GF-D8 (cell line): ENCODE measurements at places on chromosomes 1 and 21.

DNA sequence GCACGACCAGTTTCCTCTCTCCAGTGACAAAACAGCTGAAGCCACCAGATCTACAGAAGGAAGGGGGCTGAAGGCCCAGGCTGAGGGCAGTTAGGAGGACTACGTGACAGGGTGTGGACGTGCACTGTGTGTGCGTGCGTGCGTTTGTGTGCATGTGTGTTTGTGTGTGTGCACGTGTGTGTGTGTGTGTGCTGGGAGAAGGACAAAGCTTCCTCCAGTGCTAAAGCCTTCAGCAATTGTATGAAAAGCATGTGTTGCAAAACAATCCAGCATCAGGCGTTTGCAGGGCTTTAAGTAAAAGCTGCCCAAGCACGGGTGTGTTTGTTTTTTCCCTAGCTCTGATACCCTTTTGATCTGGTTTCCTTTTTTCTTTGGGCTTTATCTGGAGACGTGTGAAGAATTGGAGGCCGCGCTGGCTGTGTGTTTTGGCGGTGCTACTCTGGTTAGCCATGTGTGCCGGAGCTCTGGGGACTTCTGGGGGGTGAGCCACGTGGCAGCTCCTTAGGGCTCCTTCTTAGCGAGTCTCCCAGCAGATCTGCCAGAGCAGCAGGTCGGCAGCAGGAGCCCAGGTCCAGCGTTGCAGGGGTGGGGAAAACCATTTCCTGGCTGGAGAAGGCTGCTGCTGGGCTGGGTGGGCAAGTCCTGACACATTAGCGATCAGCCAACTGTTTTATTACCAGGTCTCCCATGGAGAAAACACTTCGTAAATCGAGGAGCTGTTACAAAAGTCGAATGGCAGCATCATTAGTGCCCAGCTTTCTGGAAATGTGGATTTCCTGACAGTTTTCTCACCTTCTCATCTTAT, 73.4 kb downstream of the UCK2 start:
- DNase-seq: no peak

DNA sequence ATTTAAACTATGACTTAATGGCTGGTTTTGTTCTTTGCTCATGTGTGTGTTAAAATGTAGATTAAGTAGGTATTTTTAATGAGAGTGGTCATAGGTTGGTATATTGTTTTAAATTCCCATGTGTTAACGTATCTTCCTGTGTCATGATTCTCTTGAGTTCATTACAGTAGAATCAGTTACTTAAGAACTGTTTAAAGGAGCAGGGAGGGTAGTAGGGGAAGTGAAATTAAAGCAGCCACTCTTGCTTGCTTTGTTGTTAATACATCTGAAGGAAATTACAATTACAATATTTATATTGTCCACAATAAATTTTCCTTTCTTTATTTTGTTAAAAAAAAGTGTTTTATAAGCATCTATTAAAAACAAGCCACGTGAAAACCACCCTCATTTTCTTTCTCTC, 119.2 kb upstream of the KIAA1614 start:
- DNase-seq: no peak

DNA sequence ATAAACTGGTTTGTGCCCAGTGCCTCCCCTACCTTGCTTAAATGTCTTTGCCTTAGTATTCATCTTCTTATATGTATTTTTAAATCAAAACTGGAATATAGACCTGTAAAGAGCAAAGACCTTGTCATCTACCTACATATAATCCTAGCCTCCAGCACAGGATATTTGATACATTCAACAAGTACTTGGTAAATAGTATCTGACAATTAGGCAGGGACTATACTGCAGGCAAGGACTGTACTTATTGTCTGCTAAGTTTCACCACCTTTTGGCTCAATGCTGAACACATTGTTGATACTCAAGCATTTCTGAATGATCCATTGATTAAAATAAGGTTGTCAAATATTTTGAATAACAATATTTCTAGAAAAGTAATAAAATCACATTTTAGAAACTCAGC, 96.4 kb downstream of the PKN2 start:
- DNase-seq: no peak

- DNase-seq: no peak
Observed at GRCh38 chr1:101278845-101279244, 42.0 kb downstream of the S1PR1 start.

DNA sequence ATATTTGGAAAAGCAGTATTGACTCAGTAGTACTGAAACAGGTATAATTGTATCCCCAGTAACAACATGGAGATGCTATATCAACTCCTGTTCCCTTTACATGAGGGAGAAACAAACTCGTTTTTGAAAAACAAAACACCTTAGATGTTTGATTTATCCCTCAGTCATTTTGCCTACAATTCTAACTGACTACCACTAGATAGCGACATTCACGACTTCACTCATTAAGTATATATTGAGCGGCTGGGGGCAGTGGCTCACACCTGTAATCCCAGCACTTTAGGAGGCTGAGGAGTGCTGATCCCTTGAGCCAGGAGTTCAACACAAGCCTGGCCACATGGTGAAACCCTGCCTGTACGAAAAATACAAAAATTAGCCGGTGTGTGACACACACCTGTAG, 83.3 kb downstream of the CYYR1 start:
- no peak for DNase-seq

- no peak for DNase-seq
Observed at GRCh38 chr1:74728736-74729135, 4.1 kb downstream of the CRYZ start.

- DNase-seq: no peak
Observed at GRCh38 chr1:1939296-1940122, 20.4 kb upstream of the TMEM52 start.

DNA sequence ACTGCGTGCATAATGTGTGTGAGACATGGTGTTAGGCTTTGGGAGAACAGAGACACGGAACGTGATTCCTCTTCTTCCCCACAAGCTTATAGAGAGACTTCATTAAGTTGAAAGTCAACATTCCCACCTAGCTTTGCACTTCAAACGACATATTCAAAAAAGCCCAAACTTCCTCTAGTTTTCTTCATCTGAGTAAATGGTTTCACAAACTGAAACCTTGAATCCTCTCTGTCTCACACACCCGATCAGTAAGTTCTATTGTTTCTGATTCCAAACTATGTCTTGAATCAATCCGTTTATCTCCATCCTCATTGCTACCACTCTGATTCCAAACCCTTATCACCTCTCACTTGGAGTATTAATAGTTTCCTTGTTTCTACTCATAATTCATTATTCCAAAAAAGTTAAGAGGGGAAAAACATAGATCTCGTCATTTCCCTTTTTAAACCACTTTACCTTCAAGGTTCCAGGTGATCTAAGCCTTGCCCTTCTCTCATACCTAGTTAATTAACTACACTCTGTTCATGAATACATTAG, 1.6 kb upstream of the METTL18 start:
- DNase-seq: no peak

- no peak for DNase-seq
Observed at GRCh38 chr1:61967750-61968149, 225.5 kb downstream of the PATJ start.

GRCh38 chr1:50332941-50333594, 90.2 kb downstream of the DMRTA2 start:
- no peak for DNase-seq

GRCh38 chr1:65357291-65357960, 48.1 kb downstream of the DNAJC6 start:
- DNase-seq: no peak

DNA sequence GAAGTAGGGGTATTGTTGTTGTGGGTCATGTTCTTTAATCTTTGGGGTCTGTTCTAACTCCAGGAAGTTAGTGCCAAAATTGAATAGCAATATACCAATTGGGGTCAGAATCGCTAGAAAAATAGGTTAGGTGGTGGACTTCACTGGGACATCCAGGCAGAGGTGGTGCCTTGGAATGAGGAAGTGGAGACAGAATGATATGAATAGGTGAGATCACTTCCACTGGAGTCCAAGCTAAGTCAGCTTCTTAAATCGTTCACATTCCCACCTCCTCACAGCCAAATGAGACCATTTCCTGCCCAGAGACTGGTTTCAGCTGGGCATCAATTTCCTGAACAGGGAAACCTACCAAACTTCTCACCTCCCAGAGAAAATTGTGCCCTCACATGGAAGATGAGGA, 137.8 kb upstream of the RAB4A start:
- DNase-seq: no peak

- DNase-seq: no peak
Observed at GRCh38 chr21:38858026-38858811, 52.5 kb downstream of the ETS2 start.

DNA sequence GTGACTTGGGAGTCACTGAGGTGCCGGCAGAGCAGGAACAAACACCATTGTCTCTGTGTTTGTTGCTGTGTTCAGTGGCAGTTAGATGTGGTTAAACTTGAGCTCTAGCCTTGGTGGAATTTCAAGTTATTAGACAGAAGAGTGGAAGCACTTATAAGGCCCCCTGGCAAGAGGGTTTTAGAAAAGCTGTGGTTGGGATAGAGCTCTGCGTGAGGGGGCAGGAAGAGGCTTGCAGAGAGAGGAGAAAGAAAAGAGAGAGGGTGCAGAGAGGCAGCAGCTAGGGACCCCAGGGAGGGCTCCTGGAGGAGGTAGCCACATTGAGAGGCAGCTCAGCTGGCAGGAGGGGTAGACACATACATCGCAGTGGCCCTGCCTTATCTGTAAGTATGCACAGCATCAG, 128.2 kb downstream of the GALNT2 start:
- DNase-seq: no peak

GRCh38 chr1:93587354-93587753, 94.3 kb downstream of the BCAR3 start:
- no peak for DNase-seq

GRCh38 chr1:200727257-200727656, 11.4 kb upstream of the CAMSAP2 start:
- DNase-seq: no peak

DNA sequence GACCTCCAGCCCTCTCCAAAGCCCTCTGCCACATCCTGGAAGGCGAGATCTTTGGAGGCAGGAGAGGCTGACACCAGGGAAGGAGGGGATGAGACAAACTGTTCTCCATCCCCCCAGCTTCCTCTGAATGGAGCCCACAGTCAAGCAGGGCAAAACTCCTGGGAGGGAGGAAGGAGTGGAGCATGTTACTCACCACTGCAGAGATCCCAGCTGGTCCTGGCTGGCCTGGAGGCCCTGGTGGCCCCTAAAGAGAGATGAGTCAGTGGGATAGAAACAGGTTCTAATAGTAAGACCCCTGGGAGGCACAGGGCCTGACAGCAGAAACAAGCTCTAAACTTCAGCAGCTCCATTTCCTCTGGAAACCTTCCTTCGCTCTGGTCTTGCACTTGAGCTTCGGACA, 14.0 kb upstream of the PEF1 start:
- no peak for DNase-seq

DNA sequence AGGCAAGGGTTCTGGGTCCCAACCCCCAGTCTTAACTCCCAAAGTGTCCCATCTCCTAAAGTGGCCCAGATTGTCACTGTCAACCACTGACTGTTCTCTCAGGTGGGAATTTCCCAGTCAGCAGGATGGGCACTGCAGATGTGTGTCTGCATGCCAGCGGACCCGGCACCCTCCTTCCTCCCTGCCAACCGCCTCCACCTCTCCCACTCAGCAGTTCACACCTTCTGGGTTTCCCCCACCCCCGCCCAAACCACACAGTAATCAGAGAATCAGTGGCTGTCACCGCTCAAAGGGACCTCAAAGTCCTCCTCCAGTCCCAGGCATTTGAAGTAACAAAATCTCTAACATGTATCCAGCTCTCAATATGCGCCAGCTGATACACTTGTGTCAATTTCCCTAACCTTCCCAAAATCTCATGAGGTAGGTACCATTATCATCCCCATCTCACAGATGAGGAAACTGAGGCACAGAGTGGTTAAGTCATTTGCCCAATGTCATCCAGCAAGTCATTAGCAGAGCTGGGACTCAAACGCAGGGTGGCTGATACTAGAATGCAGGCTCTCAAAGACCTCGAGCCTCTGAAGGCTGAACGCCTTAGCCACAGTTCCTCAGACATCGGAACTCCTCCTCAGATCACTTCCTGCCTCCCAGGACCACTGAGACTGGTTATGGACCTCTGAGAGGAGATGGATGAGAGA, 4.8 kb downstream of the RUNX3 start:
- no peak for DNase-seq

DNA sequence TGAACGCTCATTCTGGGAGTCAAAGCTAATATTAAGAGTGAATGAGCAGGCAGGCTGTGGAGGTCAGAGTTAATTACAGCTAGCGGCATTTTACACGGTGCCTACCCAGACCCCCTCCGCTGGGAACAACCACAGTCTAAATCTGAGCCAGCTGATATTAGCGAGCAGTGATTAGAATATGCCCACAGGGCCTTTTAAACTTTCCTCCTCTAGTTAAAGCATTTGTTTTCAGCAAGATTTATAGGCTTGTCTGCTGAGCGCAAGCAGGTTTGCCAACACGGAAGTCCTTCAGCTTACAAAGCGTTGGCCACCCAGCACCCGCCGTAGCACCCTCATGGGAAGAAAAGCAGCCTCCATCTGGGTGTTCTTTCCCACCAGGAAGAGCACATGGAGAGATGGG, 72.1 kb downstream of the LMX1A start:
- DNase-seq: no peak

DNA sequence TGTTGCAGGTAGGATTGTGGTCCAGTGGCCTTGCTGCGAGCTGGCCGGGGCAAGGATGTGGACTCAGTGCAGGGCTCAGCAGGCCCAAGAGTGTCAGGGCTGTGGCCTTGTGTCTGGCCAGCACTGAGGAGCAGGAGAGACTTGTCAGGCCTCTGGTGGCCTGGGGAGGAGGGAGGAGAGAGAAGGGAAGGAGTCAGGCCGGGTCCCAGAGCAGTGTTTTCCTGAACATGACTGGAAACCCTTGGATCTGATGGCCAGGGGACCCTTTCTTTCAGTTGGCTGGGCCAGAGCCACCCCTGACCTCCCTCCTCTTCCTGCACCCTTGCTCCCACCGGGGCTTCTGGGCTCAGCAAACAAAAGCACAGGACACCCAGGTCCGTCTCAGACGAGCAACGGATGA, 5.1 kb downstream of the IBA57 start:
- DNase-seq: no peak

DNA sequence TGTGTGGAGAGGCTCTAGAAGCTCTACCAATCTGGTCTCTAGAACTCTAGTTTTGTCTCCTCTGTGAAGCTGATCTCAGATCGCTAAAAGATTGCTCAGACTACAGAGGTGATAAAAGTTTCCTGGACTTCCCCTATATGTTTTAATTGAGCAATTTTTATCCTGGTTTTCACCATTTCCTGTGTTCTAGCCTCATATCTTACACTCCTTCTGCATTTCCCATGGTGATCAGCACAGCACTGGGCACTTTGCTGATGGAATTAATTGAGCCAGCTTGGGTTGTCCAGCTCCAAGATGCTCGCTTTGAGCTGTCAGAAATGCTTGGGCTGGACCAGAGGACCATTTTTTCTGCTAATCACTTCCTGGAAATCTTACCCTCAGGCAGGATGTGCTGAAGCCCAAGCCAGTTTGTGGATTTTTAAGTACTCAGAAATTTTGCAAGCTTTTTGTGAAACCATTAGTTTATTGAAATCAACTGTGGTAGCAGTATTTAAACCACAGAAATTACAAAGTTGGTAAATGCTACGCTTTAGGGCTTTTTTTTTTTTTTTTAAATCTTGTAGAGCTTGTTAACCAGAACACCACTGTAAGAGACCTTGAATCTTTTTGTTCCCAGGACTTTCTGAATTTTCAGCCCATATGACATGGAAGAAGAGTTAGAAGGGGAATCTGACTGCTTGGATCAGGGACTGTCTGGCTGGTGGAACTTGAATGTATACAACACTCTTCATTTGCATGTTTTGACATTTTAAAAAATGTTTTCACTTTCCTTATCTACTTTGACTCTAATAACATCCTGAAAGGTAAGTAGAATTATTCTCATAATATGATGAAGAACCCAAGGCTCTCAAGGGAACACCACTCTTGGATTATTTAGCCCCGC, 28.4 kb downstream of the CD48 start:
- peak; percentile 74 for DNase-seq

GRCh38 chr1:162910161-162910560, 49.2 kb upstream of the CCDC190 start:
- DNase-seq: no peak
